DMS 273 treated with DMSO at 0.1 percent for 48 hours (cell line): ENCODE measurements at places on chromosomes 6 and 20.

DNA sequence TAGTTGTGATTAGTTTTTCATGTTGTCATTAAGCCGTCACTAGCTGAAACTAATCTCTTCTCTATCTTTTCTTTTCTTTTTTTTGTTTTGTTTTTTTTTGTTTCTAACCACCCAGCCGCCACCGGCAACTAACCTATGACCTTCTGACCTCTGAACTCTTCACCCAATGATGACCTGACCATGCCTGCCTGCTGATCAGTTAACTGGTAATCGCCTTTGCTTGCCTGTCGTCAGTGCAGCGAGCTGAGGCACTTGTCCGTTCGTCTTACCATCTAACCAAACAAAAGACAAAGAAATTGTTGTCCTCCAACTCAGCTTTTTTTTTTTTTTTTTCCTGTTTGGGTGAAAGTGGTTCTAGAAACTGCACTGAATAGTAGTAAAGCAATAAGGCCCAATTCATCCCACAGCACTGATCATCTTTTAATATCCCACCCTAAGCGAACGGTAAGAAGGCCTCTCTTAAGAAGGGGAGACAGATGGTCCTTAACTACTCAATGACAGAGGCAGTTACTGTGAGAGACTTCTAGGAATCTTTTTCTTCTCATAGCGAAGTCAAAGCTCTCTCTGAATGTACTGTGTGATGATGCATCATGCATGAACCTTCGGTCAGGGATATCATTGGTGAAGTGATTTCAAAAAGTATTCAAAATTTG, 156.2 kb downstream of the QKI start:
- no peak for DNase-seq

DNA sequence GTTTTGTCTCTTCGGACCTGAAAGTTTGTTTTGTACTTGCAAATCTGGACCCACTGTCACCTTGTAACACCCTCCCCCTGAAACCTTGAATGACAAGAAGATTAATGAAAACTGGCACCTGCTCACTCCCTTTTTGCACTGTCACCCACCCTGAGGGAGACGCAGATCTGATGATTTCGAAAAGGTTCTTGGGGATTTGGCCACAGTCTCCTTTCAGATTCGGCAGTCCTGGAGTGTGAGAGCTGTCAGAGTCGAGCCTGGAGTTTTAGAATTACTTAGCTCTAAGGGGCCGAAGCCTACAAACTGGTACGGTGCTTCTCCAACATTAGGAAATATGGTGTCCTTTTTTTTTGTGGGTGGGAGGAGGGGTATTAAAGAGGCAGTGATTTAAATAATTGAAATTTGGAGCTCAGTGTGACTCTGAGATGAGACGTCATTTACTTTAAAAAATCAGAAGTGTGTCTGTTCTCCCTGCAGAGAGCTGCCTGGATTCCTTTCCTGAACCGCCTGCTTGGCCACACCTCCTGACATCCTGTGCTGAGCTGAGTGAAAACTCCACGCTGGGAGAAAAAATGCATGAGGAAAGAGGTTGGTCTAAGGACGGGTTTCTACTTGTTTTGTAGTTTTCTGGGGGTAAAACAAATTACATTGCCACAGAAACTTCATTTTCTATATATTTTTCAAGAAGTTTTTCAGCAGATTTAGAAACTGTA, 447.0 kb upstream of the CDH4 start:
- no peak for DNase-seq

DNA sequence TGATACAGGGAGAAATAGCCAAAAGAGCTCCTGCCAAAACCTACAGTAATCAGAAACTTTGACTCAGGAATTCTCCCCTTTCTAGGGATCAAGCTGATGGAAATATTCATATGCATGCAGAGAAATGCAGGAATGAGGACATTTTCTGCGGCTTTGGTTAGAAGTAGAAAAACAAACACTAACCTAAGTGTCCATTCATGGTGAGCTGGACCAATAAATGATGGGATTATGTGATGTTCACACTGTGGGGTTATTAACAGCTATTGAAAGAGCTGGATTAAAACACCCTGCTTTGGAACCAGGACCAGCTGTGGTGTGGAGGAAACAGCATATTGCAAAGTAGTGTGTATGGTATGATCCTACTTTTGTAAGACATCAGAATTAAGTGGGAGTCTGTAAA, 143.1 kb downstream of the SYCP2 start:
- no peak for DNase-seq

GRCh38 chr20:2332711-2333110, 36.9 kb downstream of the TGM3 start:
- no peak for DNase-seq

DNA sequence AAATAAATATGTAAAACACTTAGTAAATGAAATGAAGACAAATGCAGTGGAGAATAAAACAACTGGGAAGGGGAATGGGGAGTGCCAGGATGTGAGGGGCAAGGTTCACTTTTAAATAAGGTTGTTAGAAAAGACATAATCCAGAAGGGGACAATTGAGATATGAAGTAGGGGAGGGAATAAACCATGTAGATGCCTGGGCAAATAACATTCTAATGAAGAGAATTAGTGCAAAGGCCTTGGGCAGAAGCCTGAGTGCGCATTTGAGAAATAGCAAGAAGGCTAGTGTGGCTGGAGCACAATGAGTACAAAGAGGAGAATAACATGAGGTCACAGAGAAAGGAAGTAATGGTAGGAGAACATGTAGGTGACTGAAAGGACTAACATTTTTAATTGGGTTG, 2.4 kb downstream of the CEP57L1 start:
- DNase-seq, result no peak

GRCh38 chr20:24950836-24951525, 1.9 kb downstream of the CST7 start:
- no peak for DNase-seq

GRCh38 chr6:87066449-87067333, 28.2 kb downstream of the CGA start:
- DNase-seq, result peak; percentile 2
